ENCODE measurements at places on chromosomes 5 and 9.

DNA sequence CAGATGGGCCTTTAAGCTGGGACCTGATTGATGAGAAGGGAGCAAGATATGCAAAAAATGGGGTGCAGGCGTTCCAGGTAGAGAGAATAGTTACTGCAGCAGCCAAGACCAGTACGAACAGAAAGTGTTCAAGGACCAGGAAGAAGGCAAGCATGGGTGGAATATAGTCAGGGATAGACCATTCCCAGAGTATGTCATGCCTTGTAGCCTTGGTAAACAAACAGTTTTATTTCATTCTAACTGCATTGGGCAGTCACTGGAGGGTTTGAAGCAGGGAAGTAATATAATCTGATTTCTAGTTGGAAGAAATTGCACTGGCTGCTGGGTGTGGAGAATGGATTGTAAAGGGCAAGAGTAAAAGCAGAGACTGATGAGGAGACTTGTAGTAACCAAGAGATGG lies 30.5 kb upstream of the IL13 start:
- no peak for ATAC-seq

GRCh38 chr5:178420354-178420781 lies 169.8 kb downstream of the COL23A1 start:
- ATAC-seq: no peak

- ATAC-seq: no peak
Measured at GRCh38 chr5:14405267-14405666, 176.3 kb upstream of the OTULINL start.

- ATAC-seq: peak; percentile 94
Measured at GRCh38 chr5:76326577-76327302, 76.3 kb upstream of the IQGAP2 start.
